Glutamatergic neuron (in vitro differentiated cells): ENCODE measurements at places on chromosomes 6 and 20.

- no peak for DNase-seq
Observed at GRCh38 chr6:119209452-119210205, 131.2 kb upstream of the FAM184A start.

- no peak for DNase-seq
Observed at GRCh38 chr6:30542915-30543314, 13.4 kb downstream of the GNL1 start.

GRCh38 chr6:89794324-89794723 lies 25.3 kb downstream of the MDN1 start:
- DNase-seq: no peak

DNA sequence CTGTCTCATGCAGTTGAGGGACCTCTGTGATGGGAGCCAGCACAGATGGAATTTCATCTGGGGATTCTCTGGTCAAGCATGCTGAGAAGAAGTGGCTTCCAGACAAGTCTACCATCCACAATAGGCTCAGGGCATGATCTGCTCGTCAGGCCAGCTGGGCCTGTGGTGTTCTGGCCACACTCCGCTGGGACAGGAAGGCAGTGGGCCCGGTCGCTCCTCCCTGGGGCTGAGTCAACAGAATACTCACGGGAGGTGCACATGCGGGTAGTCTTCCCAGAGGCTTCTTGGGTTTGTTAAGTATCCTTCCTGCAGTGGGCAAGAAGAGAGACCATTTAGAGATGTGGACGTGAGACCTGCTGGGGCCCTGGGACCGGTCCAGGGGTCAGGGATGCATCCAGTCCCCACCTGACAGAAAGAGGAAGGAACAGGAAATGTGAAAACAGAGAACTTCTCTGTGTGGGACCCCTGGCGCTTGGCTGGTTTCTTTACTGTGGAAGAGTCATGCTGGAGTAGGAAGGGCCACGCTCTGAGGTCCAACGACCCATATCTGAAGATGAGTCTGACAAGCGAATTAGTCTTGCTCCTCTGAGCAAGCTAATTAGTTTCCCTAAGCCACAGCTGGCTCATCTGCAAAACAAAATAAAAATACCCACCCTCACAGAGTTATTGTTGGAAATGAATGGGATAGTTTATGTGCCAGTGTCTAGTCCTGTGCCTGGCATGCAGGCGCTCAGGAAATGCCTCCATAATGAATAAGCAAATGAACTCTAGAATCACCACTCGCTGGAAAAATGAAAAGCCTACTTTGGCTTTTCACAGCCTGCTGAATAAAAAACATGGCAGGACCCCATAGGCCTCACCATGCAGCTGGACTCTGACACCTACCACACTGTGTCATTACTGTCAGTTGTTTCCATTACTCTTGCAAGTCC lies 67.3 kb downstream of the TRAM2 start:
- no peak for DNase-seq

GRCh38 chr6:142722012-142722411 lies 223.0 kb downstream of the HIVEP2 start:
- DNase-seq: no peak

GRCh38 chr6:112743323-112743722 lies 396.2 kb downstream of the RFPL4B start:
- DNase-seq: no peak

DNA sequence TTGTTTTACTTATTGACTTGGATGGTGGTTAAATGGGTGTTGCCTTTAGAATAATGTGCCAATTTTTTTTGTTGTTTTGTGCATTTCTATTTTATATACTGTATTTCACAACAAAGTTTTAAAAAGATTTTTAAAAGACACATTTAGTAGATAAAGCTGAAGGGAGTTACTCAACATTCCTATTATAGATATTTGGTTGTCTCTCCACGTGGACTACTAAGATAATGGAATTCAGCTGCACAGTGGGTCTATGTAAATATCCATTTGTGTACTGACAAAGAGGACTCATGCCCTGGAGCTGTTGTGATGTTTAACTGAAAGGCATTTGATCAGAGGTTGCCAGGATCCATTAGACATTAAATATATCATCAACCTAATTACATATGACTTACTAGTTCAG lies 23.2 kb upstream of the FAM135A start:
- no peak for DNase-seq

DNA sequence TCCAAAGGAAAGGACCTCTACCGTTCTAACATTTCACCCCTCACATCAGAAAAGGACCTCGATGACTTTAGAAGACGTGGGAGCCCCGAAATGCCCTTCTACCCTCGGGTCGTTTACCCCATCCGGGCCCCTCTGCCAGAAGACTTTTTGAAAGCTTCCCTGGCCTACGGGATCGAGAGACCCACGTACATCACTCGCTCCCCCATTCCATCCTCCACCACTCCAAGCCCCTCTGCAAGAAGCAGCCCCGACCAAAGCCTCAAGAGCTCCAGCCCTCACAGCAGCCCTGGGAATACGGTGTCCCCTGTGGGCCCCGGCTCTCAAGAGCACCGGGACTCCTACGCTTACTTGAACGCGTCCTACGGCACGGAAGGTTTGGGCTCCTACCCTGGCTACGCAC lies 18.8 kb downstream of the PRDM1 start:
- no peak for DNase-seq

GRCh38 chr6:165260462-165260861 lies 48.9 kb downstream of the C6orf118 start:
- no peak for DNase-seq

GRCh38 chr20:1934156-1934555 lies 38.9 kb downstream of the SIRPA start:
- DNase-seq: no peak

DNA sequence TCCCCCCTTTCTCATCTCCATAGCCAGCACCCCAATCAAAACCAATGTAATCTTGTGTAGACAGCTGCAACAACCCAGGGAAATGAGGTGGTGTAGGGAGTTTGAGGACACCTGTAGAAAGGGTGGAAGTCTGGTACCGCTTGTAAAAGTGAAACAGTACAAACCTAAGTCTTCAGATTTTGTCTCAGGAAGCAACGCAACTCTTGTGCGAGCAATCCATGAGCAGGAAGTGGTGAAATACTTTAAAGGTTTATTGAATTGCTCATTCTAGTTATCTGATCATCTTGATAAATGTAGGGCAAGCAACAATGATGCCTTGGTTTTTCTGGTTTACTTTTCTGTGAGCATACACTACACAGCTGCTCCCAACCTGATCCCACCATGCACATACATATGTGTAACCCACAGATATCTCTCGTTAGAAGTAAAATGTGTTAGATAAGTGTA lies 71.1 kb upstream of the THEMIS start:
- DNase-seq: no peak

DNA sequence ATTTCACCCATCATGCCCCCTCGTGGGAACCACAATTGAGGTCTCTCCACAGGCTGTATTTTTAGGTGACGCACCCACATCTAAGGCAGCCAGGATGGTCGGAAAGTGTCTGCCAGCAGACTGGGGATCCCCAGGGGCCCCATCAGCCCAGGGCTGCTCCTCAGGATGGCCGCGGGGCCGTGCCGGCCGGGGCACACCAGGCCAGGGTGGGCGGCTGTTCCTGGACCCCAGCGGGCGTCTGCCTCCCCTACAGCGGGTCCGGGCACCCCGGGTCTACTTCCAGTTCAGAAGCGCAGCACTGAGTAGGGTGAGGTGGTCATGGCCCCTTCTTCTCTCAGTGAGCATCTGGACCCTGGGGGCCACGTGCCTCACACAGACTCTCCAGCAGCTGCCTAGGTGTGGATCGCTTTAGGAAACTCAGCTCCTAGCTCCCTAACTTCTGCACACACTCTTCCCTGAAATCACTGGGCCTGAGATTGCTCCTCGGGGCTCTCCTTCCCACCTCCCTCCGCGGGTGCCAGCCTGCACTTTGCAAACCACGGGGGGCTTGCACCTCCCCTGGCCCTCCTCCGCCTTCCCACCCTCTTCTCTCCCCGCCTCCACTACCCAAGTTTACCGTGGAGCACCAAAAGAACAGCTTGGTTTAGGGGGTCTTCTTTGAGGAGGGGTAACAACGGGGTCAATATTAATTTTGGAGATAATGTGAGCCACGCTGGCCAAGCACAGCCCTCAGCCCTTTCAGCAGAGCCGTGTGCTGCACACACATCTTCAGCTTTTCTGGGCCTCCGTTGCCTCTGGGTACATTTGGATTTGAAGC lies 14.2 kb upstream of the FOXC1 start:
- DNase-seq: no peak

- no peak for DNase-seq
Observed at GRCh38 chr6:136994782-136995181, 50.0 kb downstream of the IL20RA start.
